ENCODE measurements at places on chromosomes 1 and 21.

DNA sequence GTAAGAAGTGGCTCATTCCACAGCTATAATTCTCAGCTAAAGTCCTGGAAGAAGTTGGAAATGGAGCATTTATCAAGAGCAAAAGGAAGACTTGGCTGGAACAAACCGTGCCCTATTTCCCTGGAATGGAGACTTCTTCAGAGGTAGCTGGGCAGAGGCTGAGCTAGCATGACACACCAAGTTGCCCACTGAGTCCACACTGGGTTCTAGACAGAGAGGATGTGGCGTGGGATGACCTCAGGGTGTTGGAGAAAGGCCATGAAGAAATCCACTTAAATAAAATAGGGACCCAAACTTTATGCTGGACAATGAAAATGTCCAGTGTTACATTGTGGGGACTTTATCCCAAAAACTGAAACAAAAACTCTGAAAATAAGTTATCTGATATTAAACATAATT is 116.2 kb downstream of the KCNJ6 start:
- DNase-seq, result no peak

- DNase-seq, result no peak
Observed at GRCh38 chr1:54542962-54543539, 5.0 kb upstream of the ACOT11 start.

GRCh38 chr1:154760469-154760933 is 109.6 kb downstream of the KCNN3 start:
- DNase-seq, result peak; percentile 42

DNA sequence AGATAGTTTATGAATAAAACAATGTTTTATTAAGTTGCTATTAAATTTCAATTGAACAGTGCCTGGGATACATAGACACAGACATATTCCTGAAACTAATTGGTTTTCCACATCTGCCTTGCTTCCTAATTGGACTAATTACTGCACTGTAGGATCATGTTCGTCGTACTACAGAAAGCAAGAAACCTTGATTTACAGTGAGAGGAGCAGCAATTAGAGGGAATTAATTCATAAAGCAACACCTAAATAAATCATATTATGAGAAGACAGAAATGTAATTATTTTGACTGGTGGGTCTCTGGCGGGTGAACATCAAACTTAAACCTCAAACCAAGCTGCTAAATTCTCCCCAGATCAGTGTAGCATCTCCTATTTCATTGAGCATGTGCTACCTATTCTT is 124.6 kb upstream of the CAMK1G start:
- no peak for DNase-seq

GRCh38 chr1:51234721-51235425 is 1.2 kb upstream of the RNF11 start:
- DNase-seq, result peak; percentile 80

- DNase-seq, result no peak
Observed at GRCh38 chr1:198185146-198185545, 28.3 kb downstream of the NEK7 start.

GRCh38 chr1:107991371-107992066 is 26.5 kb upstream of the VAV3 start:
- DNase-seq, result no peak
